ENCODE measurements at places on chromosomes 16 and 17. TPM values are rescaled to one million over a fixed set of nuclear protein-coding genes. Genes with fewer than 3 reads are reported as not detected.

DNA sequence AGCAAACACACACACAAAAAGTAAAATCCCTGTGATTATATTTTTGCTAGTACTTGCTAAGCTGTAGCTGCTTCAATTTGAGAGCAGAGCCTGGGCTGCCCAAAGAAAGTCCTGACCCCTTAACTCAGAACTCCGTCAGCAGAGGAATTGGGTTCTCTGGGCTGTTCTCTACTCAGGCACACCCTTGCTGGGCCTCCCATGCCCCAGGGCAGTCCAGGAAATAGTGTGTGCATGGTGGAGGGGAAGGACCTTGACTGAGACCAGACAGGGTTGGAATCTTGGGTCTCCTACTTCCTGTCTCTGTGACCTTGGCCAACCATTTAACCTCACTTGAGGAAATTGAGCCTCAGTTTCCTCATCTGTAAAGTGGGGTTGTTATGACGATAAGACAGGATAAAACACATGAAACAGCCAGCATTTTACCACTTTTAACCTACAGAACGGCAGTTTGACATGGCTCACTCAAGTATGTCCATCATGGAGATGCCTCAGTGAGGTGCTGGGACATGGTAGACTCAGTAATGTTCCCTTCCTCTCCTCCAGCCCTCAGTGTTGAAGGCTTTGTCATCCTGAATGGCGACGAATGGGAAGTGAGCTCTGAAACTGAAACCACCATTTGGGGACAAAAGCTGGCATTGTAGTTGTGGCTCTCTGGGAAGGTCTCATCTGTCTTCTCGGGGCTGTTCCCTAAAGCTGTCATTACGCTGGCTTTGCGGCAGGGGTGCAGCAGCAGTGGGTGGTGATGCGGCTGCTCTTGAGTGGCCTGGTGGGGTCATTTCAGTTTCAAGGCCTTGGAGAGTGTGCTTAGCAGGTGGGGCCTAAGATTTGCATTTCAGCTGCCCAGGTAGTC lies 74.9 kb downstream of the CMIP start:
- DNase-seq = no peak

GRCh38 chr17:69575346-69575761 lies 160.9 kb downstream of the MAP2K6 start:
- DNase-seq = no peak

DNA sequence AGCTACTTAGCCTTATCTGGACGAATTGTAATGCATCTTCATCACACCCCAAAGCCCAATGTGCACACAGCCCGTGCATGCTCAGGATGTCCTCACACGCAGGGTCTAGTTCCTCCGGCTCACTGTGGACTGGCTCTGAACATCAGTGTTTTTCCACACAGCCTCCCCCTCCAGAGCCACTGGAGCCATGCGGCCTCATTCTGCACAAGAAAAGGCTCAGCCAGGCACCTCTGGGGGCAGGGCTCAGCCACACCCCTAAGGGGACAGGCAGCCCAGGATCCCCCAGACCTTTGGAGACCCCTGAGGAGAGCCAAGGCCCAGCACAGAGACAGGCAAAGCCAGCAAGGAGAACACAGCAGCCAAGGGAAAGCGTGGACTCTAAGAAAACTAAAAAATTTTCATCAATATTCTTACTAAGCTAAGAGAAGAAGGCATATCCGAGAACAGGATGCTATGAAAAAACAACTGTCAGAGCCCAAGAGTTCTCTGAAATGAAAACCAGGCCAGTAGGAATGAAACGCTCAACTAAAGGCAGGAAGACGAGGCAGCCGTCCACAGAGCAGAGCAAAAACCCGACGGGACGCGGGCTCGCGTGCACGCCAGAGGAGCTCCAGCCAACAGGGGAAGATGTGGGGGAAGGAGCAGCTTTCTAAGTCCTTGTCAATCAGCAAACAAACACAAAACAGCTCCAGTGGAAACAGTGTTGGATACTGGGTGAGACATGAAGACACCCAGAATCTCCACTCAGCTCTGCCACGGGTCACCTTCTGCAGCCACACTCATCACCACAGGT lies 34.5 kb downstream of the MAP1LC3B start:
- no peak for DNase-seq

DNA sequence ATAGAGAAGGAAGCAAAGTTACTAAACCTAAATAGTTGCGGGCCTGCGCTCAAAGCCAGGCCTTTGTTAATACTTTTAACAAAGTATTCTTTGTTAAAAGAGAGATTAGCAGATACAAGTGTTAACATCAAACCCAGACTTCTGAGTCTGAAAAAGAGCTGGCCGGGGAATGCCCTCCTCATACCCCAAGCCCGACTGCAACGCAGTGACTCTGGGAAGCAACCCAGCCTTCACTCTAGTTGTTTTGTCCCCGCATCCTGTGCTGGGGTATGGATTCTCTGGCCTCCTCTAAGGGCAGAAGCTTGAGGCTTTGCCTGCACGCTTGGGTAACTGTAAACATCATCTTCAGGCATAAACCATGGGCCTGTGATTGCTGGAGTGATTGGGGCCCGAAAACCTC lies 48.3 kb downstream of the ADCY7 start:
- DNase-seq = no peak

Gene SLC13A2
- not detected for total RNA-seq

Gene PTX4
- total RNA-seq = not detected

Gene CD300LF
- 41.0 TPM for total RNA-seq

Measured in naive thymus-derived CD4-positive, alpha-beta T cell (primary cell).